ENCODE measurements at places on chromosomes 1 and 21.

DNA sequence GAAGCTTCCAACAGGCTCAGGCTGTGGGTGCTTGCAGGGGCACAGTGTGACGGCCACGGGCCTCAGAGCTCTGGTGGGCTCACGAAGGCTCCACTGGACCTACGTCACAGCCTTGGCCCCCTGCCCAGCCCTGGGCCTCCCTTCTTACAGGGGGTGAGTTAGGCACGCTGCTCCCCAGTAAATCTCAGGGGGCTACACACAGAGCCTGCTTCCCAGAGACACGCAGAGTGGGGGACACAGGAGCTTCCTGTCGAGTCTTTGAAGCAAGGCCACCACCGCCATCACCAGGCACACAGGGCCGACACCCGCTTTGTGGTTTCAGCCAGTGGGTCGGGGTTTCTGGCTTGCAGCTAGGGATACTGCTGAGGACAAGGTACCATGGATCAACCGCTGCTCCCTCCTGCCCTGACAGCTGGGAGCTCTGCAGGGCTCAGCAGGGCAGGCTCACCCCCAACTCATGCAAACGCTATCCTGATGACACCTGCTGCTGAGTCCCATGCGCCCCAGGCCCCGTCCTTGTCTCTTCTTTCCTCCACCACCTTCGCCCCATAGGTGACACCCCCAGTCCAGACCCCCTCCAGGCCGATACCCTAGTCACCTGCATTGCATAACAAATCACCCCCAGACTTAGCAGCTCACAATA is 5.5 kb upstream of the CFAP410 start:
- DNase-seq = no peak

DNA sequence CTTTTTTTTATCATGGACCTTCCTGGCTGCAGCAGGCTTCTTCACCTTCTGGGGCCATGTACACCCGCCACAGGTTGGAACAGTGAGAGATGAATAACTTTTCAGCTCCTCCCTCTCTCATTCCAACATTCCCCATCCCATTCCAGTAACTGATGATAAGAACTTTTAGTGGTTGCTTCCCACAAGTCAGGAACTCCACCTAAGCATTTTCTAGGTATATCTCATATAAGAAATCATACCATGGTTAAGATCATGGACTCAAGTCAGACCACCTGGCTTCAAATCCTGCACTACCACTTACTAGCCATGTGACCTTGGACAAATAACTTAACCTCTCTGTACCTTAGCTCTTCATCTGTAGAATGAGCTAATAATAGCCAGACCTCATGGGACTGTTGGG is 42.5 kb upstream of the RGS8 start:
- DNase-seq = no peak

GRCh38 chr1:150875197-150876118 is 941 bp downstream of the ARNT start:
- no peak for DNase-seq

DNA sequence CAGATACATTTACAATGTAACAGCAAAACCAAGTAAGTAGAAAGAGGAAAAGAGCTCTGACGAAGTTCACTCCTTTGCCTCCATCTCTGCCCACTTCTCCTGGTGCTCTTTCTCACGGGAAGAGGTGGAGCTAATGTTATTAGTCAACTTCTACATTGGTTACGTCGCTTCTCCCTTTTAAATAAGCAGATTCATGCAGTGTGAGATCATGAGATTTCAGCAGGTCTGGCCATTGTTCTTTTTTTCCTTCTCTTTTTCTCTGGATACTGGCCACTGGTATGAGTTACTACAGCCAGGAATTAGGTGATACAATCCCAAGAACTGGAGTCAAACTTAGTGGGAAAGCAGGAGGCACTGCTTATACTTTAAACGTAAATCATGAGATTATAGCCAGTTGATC is 207.1 kb downstream of the AKT3 start:
- no peak for DNase-seq

DNA sequence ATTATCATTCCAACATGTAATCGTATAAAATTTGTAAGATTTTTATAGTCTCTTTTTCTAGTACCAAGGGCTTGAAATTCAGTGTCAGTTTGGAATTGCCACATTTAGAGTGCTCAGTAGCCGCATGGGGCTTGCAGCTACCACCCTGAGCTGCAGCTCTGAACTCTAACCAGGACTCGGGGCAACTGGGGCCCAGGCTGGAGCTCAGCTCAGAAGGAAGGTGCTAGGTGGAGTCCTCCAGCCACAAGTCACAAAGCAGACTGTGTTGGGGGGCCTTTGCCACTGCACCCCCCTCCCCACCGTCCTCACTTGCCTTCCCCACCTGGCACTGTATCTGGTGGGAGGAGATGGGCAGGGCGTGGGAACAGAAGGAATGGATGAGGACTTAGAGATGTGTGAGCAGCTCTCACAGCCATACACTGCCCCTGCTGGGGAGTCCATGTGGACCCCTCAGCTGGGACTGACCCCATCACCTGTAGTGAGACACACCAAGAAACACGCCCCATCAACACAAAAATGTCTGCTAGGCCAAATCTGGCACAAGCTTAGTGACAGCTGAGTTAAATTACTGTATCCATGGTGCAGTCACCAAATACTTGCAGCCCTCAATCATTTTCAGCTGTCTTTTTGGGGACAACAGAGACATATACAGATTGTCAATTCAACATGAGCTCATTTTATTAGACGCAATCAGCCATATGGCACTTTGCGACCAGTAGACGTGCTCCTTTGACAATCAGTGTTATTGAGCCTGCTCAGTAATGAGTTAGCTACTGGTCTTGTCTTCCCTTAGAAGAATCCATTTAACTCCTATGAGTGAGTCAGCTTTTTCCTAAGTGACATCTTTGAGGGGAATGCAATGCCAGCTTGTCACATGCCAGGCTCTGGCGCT is 241.7 kb upstream of the RAB4A start:
- no peak for DNase-seq
